ENCODE measurements at places on chromosomes 12 and 14.

GRCh38 chr14:29926701-29927375 lies 809 bp downstream of the PRKD1 start:
- DNase-seq = no peak

DNA sequence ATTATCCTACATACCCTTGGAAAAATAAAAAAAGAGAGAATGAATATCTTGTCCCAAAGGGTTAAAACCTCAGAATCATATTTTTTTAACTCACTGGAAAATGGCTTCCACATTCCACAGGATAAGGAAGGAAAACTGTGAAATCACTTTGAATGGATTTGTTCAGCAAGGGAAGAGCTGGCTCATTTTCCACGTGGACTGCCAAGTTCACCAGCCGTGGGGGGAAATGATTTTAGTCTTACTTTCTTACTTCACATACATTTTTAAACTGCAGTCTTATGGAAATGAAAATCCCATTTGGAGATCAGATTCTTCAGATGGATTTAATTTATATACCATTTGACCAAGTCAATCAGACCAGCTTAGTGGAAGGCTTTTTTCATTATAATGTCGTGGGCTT lies 29.9 kb upstream of the AEBP2 start:
- DNase-seq = no peak

GRCh38 chr12:113071135-113072112 lies 14.9 kb downstream of the DTX1 start:
- no peak for DNase-seq

DNA sequence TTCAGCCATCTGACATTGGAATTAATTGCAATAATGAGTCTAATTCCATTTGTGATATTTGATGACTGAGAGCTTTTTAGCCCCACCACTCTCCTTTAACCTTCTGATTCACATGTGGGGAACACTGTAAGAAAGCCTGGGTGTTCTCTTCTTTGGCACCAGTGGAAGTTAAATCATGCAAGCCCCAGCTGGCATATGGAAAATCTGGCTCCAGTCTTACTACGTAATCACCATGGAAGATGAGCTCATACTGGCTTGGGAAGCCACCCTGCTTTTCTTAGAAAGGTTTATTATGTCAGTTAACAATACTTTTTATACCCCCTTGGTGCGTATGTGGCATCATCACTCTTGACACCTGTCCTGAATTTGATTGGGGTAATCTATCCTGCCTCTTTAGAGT lies 479.3 kb downstream of the SLC16A7 start:
- DNase-seq = no peak

- no peak for DNase-seq
Measured at GRCh38 chr14:55851301-55851700, 266.9 kb upstream of the PELI2 start.

Measured in activated T-helper 1 cell treated with anti-CD3 and anti-CD28 coated beads, Interleukin-2, amount 50 U/mL, for 16 hours (primary cell).